ENCODE measurements at places on chromosomes 2 and 18. TPM values are rescaled to one million over a fixed set of nuclear protein-coding genes. Genes with fewer than 3 reads are reported as not detected.

PPP1R7 gene
- 104 TPM for total RNA-seq

CCDC85A gene
- total RNA-seq = 0.19 TPM

NT5C1B gene
- not detected for total RNA-seq

PRKAG3 gene
- 0.40 TPM for total RNA-seq

EVX2 gene
- not detected for total RNA-seq

AMER3 gene
- not detected for total RNA-seq

GULP1 gene
- total RNA-seq = 62.0 TPM

POTEJ gene
- total RNA-seq = not detected

IL36B gene
- not detected for total RNA-seq

ASB18 gene
- not detected for total RNA-seq

LHCGR gene
- not detected for total RNA-seq

HSBP1L1 gene
- total RNA-seq = 5.2 TPM

TCF7L1 gene
- total RNA-seq = 2.0 TPM

FBLN7 gene
- total RNA-seq = 8.0 TPM

CRACDL gene
- 0.13 TPM for total RNA-seq

LRP2 gene
- not detected for total RNA-seq

RAPGEF4 gene
- 2.2 TPM for total RNA-seq

HOXD4 gene
- total RNA-seq = 0.06 TPM

SCYGR4 gene
- not detected for total RNA-seq

GALR1 gene
- not detected for total RNA-seq

PLEKHA3 gene
- 8.8 TPM for total RNA-seq

COL3A1 gene
- total RNA-seq = 1,561 TPM

ECEL1 gene
- not detected for total RNA-seq

CCDC74B gene
- total RNA-seq = 6.8 TPM

THSD7B gene
- total RNA-seq = 0.40 TPM

LGALSL gene
- total RNA-seq = 11.1 TPM

LYG1 gene
- total RNA-seq = not detected

TFPI gene
- 437 TPM for total RNA-seq

GLS gene
- 129 TPM for total RNA-seq

SIX3 gene
- not detected for total RNA-seq

CLIP4 gene
- total RNA-seq = 45.3 TPM
